GM23248 (cell line): ENCODE measurements at places on chromosomes 6 and 20. TPM values are rescaled to one million over a fixed set of nuclear protein-coding genes. Genes with fewer than 3 reads are reported as not detected.

GRCh38 chr20:16296931-16297330, 276.3 kb downstream of the KIF16B start:
- H3K27me3 ChIP-seq: no peaks in the 10 kb centered on the region
- no peak overlapping the region for H3K4me3 ChIP-seq
- DNase-seq: no peak
- no peak overlapping the region for H3K27ac ChIP-seq

DNA sequence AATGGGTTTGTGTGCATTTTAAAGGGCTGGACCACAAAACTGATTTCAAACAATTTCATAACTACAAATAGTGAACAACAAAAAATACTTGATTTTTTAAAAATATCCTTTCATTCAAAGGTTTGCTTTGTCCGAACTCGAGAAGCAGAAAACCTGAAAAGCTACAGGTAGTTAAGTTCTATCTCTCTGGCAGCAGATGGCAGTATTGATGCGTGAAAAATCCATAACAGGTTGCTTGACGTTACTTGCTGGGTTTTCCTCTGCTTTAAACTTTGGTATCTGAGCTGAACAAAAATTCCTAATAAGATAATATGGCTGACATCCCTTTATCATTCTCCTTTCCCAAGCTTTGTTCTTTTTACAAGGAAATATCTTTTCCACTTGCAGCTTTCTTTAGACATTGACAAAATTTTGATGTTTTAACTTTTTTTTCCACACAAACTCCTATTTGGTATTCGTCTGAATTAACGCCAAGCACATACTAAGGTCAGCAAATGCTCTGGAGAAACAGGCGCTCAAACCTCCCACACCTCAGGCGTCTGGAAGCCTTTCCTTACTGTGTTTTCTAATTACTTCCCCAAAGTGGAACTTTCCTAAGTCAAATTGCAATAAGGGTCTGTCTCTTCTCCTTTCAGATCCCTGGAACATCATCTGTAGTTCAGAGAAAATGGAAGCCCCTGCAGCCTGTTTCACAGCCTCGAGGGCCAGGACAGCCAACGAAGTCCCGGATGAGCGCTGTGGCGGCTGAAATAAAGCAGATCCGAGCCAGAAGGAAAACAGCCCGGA, 50.3 kb upstream of the GFRAL start:
- H3K4me1 ChIP-seq: no peaks in the 10 kb centered on the region
- no peak overlapping the region for H3K27ac ChIP-seq
- H3K36me3 ChIP-seq: no peaks in the 10 kb centered on the region
- H3K27me3 ChIP-seq: peaks cover 11% of the 10 kb centered on the region; the same call in 1 of the 2 replicates
- H3K4me3 ChIP-seq: no peak overlapping the region
- DNase-seq: peak; percentile 55

DNA sequence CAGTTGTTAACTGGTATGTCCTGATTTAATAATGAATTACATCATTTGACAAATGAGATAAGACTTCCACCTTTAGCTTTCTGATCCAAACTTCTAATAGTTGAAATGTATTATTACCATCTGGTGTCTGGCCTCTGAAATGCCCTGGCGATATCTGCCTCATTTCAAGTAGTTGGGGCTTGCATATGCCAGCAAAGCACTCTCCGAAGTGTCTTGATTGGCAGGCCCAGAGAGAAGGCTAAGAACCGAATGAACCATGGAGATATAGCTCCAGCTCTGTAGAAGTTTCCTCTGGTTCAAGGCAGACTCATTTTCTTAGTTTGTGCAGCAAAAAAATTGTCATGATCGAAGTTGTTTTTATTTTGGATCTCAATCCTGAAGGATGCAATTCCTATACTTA, 13.4 kb upstream of the HIVEP2 start:
- H3K27ac ChIP-seq: no peak overlapping the region
- no peak for DNase-seq
- no peak overlapping the region for H3K4me3 ChIP-seq
- H3K4me1 ChIP-seq: peaks cover 10% of the 10 kb centered on the region
- H3K27me3 ChIP-seq: no peaks in the 10 kb centered on the region
- no peaks in the 10 kb centered on the region for H3K36me3 ChIP-seq

- H3K27ac ChIP-seq: 0 out of 2 replicates have a peak overlapping the region, but pooled peaks have one; percentile 14
- no peaks in the 10 kb centered on the region for H3K27me3 ChIP-seq
- H3K4me3 ChIP-seq: peak overlapping the region; percentile 93
- peak; percentile 76 for DNase-seq
Measured at GRCh38 chr6:157381631-157382621, 936 bp downstream of the ZDHHC14 start.

PI3 gene
- 1.5 TPM in 1 of 2 replicates, not detected in the other for total RNA-seq
